ENCODE measurements at places on chromosomes 7 and 10.

- no peak for DNase-seq
Measured at GRCh38 chr7:119270644-119271043, 1002.3 kb upstream of the KCND2 start.

- peak; percentile 8 for DNase-seq
Measured at GRCh38 chr7:100053215-100053614, 3.6 kb downstream of the ZSCAN21 start.

DNA sequence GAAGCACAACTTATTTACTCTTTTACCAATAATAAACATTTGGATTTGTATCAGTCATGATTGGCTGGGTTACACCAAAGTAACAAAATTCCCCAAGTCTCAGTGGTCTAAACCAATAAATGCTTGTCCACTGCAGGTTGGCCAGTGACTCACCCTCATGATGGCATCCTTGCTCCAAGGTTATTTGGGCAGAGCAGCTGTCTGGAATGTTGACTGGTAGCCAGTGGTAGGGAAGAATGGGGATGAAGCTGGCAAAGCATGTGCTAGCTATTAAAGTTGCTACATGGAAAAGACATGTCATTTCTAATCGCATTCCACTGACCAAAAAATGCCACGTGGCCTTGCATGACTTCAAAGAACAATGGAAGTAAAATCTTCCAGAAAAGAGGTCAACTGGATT lies 1168.7 kb upstream of the CELF2 start:
- DNase-seq, result no peak

- no peak for DNase-seq
Measured at GRCh38 chr7:50370884-50371283, 66.4 kb downstream of the IKZF1 start.

- DNase-seq, result no peak
Measured at GRCh38 chr7:155343150-155343549, 45.5 kb downstream of the INSIG1 start.

DNA sequence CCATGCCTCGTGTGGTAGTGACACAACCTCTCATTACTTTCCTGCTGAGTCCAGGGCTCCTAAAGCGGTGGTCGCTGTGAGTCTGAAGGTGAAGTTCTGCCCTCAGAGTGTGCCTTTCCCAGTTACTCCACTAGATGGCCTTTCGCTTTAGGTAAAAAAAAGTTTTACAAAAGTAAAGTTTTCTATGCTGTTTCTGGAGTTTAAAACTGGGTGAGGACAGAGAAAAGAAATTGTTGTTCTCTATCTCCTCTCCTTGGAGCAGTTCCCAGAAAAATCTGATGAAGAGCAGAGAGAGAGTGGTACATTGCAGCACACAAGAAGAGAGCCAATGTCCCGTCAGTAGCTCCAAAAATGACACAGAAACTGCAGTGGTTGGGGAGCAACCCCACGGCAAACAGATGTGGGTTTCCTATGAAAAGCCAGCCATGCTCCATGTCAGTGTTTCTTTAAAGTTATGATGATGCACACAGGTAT lies 257.1 kb downstream of the GLI3 start:
- DNase-seq, result no peak

All from T-helper 1 cell (primary cell).